ENCODE measurements at places on chromosomes 7 and 10.

GRCh38 chr7:147235645-147236382 lies 1119.2 kb downstream of the CNTNAP2 start:
- DNase-seq, result no peak

- no peak for DNase-seq
Measured at GRCh38 chr7:103577059-103577458, 131.1 kb upstream of the SLC26A5 start.

DNA sequence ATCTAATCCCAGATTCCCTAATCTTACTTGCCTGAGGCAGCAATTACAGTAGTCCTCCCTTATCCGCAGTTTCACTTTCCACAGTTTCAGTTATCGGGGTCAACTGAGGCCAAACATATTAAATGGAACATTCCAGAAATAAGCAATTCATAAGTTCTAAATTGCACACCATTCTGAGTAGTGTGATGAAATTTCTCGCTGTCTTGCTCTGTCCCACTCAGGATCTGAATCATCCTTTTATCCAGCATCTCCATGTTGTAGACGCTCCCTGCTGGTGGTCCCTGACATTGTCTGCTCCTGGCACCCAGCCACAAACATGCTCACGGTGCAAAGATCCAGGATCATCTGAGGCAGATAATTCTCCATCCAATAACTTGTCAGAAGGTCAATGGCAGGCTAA lies 128.7 kb upstream of the CXCL12 start:
- DNase-seq, result no peak

DNA sequence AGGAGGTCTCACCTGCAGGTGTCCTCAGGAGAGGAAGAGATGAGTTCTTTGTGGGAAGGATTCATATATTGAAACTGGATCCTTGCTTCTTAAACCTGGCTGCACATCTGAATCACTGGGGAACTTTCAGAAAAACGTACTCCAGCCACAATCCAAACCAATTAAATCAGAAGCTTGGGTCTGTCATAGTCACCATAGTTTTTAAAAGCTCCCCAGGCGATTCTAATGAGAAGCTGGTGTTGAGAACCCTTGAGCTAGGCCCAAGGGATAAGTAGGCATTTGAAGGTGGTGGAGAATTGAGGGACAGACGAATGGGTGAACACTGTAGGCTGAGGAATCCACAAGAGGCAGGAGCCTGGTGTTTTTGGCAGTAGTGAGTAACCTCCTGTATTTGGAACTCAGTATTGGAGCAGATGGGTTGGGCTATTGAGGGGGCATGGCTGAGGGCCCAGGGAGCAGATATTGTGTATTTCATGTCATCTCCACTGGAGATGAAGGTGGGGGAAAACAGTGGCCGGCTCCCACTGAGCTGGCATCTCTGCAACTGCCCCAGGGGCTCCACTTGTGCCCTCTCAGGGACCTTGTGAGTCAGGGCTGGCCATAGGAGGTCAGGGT lies 14.5 kb downstream of the ADCYAP1R1 start:
- no peak for DNase-seq

DNA sequence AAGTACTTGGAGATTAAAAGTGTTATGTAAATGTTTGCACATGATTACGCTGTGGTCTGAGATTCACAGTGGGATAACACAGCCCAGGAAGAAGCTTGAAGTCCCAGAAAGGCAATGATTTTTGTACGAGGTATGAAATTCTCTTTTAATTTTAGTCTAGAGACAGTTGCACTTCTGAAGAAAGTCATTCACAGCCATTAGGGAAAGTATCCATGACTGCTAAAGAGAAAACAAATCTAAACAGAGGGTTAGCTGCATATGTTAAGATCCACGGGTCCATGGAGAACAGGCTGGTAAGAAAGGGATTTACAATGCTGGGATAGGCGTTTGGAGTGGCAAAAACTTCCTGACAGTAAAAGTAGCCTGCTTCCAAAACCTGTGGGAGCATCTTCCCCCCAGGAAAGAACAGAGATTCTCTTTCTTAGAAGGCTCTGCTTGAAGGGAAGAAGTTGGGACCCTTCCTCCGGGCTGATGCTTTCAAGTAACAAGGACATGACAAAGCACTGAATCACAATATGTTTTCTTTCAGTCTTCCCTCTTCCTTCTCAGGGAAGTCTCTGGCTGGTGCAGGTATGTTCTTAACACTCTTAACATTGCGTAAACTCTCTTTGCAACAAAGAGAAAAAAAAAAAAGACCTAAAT lies 220.8 kb upstream of the CELF2 start:
- no peak for DNase-seq

- DNase-seq, result no peak
Measured at GRCh38 chr10:4130685-4131084, 345.7 kb upstream of the KLF6 start.

- DNase-seq, result no peak
Measured at GRCh38 chr10:103224133-103224532, 21.6 kb upstream of the RPEL1 start.

GRCh38 chr10:30705101-30705624 lies 75.6 kb upstream of the LYZL2 start:
- no peak for DNase-seq

- DNase-seq, result no peak
Measured at GRCh38 chr7:2710286-2710655, 22.3 kb downstream of the AMZ1 start.

- no peak for DNase-seq
Measured at GRCh38 chr7:76356823-76357222, 2.0 kb downstream of the YWHAG start.

DNA sequence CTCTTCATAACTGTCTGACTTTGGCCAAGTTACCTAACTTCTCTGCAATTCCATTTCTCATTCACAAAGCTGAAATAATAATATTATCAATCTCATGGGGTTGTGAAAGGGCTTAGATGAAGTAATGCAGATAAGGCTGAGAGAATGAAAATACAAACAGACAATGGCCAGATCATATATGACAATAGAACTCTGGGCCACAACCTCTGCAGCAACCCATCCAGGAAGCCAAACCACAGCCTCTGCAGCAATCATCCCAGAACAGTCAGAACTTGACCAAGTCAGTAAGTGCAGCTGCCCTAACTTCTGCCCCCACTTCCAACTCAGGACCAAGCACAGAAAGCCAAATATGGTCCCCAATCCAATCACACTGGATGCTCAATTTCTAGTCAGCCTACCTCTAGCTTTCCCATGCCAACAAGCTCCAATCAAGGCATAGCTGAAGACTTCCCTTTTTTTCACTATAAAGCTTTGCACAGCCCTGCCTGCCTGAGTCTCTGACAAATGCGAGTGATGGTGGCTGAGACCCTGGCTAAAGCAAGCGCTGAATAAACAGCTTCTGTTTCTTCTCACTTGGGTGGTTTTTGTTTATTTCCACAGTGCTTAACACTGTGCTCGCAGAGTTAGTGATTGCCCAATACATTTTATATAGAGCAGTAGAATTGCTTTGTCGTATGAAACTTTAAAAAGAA lies 34.8 kb upstream of the TNPO3 start:
- no peak for DNase-seq

DNA sequence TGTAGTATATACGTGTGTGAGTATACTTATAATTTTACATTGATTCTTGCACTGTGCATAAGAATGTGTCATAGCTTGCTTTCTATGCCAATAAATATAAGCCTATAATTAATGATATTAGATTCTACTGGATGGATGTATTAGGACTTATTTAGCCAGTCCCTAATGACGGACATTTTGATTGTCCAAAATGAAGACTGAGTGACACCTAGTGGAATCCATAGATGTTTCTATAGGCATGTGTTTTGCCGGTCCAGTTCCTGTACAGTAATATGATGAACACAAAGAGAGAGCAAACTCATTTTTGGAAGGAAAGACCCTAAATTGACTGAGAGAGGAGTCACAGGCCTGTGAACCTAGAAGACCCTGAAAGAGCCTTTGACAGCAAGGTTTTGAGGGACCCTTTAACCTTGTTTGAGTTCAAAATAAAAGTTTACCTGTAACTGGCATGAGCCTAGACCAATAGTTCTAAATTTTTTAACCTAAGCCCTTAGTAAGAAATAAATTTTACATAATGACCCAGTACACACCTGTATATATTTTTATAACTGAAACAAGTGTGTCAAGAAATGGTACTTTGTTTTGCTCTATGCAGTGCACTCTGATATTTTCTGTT lies 42.4 kb upstream of the AGBL3 start:
- DNase-seq, result peak; percentile 45

GRCh38 chr10:100364735-100365391 lies 17.8 kb downstream of the SCD start:
- peak; percentile 89 for DNase-seq

DNA sequence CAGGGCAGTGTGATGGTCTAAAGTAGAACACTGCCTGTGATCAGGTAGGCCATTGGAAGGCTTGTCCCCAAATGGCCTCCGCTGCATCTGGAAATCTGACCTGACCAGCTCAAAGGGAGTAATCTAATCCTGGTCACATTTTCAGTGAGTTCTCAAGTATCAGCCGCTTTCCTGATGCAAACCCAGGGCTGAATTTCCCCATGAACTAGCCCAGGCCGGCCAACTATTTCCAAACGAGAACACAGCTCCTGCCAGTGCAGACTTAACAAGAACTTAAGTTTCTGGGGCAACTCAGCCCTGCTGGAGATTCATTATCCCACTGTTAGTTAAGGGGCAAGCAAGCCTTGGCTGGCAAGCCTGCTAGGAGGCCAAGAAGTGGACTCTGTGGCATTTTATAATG lies 59.6 kb upstream of the FAM180A start:
- no peak for DNase-seq

DNA sequence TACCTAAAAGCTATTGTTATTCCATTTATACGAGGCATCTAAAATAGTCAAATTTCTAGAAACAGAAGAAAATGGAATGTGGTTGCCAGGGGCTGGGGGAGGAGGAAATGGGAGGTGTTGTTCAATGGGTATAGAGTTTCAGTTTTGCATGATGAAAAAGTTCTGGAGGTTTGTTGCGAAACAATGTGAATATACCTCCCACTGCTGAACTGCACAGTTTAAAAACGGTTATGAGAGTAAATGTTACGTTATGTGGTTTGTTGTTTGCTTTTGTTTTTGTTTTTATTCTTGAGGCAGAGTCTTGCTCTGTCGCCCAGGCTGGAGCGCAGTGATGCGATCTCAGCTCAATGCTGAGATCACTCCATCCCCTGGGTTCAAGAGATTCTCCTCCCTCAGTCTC lies 64.9 kb upstream of the NRBF2 start:
- no peak for DNase-seq

DNA sequence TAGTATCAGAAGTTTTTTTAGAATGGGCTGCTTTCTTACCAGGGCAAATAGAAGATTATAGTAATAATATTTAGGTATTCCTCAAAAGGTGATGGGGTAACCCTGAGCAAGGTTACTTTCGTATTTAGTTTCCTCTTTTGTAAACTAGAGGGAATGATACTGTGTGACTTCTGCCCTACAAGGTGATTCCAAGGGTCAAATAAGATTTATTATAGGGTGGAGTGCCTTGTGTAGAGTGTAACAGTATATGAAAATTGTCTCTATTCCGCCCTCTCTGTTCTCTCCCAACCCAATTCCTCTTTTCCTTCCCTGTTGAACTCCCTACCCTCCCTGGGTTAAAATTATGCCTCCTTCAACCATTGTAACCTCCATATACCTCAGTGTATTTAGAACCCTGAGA lies 5.3 kb downstream of the SLC35G1 start:
- no peak for DNase-seq

DNA sequence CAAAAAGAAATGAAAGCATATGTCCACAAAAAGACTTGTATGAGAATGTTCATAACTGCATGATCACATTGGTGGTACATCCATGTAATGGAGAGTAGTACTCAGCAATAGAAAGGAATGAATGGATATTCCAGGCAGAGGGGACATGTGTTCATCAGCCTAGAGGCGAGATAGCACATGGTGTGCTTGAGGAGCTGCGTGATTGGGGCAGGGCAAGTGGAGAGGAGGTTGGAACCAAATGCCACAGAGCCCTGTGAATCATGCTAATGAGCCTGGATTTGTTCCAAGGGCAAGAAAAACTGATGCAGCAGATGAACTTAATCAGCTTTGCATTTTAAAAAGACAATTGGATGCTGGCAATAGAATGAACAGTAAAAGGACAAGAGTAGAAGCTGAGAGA lies 73.3 kb downstream of the C10orf90 start:
- DNase-seq, result no peak

DNA sequence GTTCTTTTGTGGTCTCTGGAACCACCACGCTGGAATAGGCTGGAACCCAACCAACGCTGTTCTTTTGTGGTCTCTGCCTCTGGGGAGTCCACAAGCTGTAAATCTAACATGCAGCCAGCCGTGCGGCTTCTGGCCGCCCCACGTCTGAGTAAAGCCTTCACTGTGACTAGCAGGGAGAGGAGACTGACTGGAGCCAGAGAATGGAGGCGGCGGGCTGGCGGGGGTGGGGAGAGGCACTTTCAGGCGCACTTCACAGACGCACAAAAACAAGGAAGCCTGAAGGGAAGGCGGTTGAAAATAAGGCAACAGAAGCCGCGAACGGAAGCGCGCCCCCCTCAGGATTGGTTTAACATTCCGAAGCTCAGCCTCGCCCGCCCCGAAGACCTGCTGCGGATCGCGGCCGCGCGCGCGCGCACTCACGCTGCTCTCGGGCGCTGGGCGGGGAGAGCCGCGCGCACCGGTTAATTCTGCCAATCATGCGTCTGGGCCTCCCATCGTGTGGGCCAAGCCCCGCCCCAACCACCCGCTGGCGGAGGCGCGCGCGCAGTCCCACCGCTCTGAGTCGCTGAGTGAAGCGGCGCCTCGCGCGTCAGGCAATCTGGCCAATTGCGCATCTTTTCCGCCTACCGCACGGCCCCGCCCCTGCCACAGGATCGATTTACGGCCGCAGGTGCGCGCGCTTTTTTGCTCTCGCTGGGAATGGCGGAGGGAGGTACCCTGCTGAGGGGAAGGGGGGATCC lies at the start of gene SFR1:
SFR1 (plus strand) TSS at position 687 of the 740 bp plus-strand sequence; CDS start at position 700, 13 bp downstream.
- peak; percentile 98 for DNase-seq

DNA sequence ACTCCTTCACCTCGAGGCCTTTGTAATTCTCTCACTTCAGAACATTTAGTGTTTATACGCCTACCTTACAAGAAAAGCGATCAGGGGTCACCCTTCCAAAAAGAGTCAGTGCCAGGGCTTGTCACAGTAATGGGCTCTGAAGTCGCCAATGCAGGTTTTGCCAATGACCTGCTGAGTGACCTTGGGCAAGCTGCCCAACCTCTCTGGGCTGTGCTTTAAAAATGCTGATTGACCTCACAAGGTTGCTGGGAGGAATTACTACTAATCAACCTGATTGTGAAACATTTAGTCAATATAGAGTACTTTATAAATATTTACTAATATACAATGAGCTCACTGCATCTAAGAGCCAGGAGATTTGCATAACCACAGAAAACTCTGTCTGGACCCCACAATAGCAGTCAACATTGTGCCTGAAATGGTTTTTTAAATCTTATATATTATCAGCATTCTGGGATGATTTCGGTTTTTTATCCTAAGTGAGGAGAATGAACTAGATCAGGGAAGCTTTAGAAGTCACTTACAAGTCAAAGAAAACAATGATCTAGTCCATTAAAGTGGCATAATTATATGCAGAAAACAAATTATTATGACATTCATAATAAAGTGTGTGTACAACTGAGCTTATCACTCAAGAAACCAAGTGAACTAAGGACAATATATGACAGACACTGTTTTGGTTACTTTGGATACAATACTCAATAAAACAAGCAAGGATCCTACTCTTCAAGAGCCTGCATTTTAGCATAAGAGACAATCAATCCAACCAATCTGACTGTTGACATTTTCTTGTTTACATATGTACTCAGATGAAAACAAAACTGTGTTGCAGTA lies 290.5 kb downstream of the SORCS1 start:
- no peak for DNase-seq

GRCh38 chr7:35537067-35538023 lies 157.6 kb downstream of the HERPUD2 start:
- peak; percentile 85 for DNase-seq
